ENCODE measurements at places on chromosomes 16 and 17.

DNA sequence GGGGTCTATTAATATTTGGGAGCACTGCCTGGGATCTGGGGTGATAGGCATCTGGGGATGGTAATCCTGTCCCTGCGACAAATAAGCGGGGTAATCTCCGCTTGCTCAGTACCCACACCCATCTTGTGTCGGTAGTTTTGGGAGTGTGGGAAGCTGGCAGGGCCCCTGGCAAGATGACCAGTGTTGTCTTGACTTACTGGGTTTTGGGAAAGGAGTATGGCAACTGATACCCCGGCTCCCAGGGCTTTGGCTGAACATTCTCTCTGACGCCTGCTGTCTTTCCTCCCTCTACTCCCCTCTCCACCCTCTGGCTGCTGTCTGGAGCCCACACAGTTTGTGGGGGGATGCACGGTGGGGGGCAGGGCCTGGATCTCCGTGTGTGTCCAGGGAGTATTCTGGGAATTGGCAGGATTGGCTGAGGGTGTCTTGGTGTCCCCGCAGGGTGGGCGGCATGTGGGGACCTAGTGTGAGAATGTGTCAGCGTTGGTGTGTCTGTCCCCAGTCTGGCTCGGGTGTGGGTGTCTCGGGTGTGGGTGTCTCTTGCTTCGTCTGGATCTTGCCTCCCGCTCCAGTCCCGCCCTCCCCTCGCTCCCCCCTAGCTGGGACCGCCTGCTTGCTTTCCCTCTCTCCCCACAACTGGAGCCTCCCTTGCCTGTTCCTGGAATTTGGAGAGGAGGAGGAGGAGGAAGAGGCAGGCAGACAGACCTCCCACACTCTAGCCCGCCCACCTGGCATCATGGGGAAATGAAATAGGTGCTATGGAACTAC, 12.0 kb downstream of the RARA start:
- no peak for DNase-seq

DNA sequence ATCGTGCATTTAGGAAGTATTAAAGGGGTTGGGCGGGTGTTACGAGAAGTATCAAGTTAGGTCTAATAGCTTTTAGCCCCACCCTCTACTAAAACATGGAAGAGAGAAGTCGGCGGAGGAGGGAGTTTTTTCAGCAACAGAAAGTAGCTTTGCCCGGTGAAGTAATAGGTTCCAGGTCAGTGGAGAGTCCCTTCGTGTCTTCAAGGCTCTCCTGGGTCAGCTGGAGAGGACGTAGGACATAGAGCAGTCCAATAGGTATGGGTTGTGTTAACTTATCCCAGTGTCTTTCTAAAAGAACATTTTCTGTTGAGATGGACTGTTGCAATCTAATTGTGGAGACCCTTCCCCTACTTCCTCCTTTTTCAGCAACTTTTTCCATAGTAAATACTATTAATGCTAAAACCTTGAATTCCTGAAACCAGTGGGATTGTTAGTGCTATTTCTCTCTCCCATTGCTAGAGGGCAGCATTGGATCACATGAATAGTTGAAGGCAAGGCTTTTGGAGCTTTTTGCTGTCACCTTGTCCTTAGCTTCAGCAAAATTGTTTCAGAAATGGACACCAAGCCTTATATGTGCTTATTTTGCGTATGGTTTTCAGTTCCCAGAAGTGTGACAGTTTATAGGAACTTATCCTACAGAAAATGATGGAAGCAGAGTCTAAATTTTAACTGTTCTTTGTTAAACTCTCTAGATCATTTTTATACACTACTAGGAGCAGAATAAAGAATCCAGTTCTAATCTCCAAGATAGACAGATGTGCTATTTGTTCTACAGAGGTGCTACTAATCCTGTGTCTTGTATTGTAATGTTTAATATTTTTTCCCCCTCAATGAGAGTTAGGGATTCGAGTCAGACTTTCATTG, 38.4 kb downstream of the UTP18 start:
- DNase-seq = peak; percentile 50

DNA sequence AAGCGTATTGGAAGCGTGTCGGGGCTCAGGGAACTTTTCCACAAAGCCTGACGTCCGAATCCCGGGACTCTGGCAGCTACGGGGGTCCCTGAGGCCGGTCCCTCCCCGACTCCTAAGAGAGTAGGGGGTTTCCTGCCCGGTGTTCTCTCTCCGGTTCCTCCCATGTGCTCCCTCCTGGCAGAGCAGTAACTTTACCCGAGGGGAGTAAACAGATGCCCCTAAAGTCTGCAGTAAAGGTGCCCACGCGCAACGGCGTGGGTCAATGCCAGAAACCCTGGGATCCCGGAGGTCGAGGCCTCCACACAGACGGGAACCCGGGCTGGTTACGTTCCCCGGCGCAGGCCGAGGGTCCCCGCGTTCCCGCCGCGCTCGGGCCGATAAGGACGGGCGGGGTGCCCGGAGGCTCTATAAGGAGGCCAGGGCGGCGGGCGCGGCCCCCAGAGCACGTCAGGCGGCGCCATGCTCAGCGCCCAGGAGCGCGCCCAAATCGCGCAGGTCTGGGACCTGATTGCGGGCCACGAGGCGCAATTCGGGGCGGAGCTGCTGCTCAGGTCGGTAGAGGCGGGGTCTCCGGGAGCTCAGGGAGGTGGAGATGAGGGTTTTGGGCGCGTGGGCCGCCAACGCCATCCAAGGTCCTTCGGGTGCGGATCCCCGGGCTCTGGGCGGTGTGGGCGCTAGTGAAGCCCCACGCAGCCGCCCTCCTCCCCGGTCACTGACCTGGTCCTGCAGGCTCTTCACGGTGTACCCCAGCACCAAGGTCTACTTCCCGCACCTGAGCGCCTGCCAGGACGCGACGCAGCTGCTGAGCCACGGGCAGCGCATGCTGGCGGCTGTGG, at the start of gene HBM:
Gene HBM, plus strand, starts transcription at position 440 of the 836 bp plus-strand sequence. Its CDS starts 20 bp downstream, at position 460.
- DNase-seq = no peak

- DNase-seq = no peak
Observed at GRCh38 chr16:80150978-80151721, 389.6 kb upstream of the DYNLRB2 start.

- no peak for DNase-seq
Observed at GRCh38 chr17:14794961-14795360, 470.2 kb downstream of the PMP22 start.

GRCh38 chr17:44110011-44110686, 13.3 kb downstream of the HDAC5 start:
- DNase-seq = no peak

DNA sequence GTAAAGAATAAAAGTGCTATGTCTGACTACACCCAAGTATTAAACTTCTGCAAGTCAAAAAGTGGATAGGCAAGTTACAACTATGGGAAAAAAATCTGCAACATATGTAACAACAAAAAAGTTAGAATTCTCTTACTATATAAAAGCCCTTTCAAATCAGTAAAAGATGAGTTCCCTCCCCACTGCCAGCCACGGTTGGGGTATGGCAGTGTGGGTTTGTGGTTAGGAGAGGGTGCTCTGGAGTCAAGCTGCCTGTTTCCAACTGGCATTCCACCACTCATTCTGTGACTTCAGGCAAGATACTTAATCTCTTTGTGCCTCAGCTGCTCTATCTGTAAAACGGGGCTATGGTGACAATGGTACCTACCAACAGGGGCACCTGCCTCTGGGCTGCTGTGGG, 26.6 kb upstream of the MFSD6L start:
- no peak for DNase-seq
